ENCODE measurements at places on chromosomes 12 and 14. TPM values are rescaled to one million over a fixed set of nuclear protein-coding genes. Genes with fewer than 3 reads are reported as not detected.
A peak's percentile ranks its signal among the peaks of the same experiment; 100 is the strongest.

The AHNAK2 gene
- total RNA-seq, result 13.7 TPM

DNA sequence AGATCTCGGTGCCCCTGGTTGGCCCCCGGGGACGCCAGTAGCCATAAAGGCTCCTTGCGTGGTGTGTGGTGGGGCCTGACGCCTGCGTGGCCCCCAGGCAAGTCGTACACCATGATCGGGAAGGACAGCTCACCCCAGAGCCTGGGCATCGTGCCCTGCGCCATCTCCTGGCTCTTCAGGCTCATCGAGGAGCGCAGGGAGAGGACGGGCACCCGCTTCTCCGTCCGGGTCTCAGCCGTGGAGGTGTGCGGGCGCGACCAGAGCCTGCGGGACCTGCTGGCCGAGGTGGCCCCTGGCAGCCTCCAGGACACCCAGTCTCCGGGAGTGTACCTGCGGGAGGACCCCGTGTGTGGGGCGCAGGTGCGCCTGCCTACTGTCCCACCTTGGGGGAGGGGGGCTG is 34.5 kb downstream of the KIF26A start:
- DNase-seq, result no peak

The LRRK2 gene
- 415 TPM for total RNA-seq

DNA sequence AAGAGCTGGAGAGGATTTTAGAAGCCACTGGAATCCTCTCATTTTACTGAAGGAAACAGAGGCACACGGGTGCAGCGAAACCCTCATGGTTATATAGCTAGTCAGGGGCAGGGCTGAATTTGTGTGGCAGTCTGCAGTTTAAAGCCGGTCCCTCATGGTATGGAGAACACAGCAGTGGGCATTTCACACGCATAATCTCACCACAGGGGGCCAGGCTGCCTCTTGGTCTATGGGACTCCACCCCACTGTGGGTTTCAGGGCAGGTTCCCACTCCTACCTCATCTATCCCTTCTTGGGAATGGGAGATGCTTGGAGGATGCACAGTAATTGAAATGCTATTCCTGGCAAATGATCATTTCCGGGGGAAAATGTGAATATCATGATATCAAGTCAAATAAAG is 400.6 kb downstream of the RGS6 start:
- no peak for DNase-seq

- no peak for DNase-seq
These were observed 77.9 kb downstream of the FOXN3 start for GRCh38 chr14:89339158-89339557.

DNA sequence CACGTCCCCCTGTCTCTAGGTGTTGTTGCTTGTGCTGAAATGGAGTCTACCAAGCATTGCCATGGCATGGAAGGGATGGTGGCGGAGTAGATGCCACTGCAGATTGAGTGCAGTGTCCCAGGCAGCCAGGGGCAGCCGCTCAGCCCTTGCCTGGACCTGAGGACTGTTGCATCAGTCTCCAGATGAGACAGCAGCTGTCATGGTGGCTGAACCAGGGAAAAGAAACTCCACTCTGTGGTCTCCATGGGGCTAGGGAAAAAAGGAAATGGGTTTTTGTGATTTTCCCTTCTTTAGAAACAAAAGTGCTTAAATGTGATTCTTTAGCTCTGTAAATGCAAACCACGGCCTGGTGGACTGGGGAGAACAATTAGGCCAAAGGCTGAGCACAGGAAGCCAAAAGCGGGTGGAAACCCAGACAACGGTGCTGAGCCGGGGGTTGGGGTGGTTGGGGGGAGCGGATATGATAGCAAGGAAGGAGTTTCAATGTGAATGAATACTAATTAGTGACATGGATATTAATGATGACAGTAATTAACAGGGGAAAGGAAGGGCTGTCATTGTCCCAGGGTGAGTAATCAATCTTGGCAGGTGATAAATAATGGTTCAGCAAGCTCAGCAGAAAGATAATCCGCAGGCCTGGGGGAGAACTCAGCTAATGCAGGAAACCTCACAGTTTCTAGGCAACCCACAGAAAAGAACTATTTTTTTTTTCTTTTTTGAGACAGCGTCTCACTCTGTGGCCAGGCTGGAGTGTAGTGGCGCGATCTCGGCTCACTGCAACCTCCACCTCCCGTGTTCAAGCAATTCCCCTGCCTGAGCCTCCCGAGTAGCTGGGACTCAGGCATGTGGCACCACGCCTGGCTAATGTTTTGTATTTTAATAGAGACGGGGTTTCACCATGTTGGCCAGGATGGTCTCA is 442.6 kb downstream of the DPF3 start:
- no peak for DNase-seq

DNA sequence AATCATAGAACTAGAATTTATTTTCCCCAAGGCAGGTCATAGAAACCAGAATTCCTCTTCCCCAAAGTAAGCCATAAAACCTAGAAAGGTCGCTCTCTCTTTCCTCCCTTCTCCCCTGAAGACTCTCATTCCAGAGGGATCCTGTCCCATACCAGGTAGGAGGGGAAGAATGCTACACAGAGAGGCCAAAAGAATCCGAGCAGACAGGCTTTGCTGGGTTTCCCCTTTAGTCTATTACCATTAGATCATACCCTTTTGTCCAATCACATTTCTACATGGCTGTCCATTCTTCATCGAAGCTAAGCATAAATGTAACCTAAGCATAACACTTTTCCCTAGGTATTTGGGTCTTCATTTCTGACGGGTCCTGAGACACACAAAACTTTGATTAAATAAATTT is 204.5 kb downstream of the SPTSSA start:
- DNase-seq, result no peak

DNA sequence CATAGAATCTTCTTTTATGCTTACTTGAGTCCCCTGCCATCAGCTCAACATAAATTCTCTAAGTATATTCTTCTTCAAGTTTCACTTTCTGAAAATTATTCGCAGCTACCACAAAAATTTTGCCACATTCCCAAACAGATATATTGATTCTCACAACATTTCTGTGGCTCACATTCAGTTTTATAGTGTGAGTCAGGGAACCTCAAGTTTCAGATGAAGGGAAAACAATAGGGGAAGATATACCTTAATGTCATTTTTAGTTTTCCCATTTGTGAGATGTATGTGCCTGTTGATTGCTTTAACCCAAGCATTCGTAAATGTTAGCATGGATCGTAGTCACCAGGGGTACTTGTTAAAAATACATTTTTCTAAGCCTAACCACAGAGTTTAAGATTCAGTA is 465.8 kb downstream of the CCER1 start:
- DNase-seq, result no peak

GRCh38 chr12:94726236-94726835 is 76.0 kb upstream of the TMCC3 start:
- DNase-seq, result no peak

DNA sequence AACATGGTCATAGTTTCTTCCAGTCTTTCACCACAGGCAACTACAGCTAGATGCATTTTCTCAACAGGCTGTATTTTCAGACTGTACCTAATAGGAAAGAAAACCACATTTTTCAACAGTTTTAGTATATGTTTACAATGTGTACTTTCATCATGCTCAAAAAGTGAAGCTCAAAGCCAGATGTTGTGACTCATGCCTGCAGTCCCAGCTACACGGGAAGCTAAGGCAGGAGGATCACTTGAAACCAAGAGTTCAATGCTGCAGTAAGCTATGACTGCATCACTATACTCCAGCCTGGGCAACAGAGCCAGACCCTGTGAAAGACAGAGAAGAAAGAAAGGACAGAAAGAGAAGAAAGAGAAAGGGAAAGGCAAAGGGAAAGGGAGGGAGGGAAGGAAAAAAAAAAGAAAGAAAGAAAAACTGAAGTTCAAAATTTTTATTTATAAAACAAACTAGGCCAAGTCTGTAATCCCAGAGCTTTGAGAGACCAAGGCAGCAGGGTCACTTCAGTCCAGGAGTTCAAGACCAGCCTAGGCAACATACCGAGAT is 25.5 kb downstream of the GXYLT1 start:
- DNase-seq, result no peak

GRCh38 chr12:14332482-14332881 is 33.0 kb upstream of the ATF7IP start:
- DNase-seq, result no peak

The CHGA gene
- total RNA-seq, result not detected

- DNase-seq, result no peak
These were observed 8.9 kb downstream of the DCP1B start for GRCh38 chr12:1995205-1995896.

The KRT75 gene
- not detected for total RNA-seq

DNA sequence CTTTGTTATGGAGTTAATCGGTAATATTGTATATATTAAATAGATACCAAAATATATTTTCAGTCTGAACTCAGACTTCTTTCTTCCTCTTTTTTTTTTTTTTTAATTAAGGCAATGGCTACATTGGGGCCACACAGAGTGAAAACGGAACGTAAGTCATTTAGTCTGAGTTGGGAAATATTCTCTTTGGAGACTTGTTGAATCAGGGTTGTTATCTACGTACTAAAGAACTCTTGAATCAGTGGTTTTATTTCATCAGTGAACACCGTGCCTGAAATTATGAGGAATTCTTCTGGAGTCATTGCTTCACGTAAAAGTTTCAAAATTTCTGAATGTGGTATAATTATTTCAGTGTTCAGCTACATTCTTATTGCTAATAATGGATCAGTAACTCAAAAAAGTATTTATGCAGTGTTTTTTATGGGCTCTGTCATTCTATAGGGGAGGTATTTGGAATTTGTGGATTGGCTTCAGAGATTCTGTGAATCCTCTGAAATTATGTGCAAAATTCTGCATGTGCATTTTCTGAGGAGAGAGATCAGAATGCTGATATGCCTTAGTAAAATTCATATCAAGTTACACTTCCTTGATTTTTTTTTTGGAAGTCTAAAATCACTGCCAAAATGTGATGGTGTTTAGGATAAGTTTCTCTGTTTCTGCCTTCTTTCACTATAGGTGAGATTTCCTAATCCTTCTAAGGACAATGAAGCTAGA is 39.6 kb downstream of the BRMS1L start:
- no peak for DNase-seq

DNA sequence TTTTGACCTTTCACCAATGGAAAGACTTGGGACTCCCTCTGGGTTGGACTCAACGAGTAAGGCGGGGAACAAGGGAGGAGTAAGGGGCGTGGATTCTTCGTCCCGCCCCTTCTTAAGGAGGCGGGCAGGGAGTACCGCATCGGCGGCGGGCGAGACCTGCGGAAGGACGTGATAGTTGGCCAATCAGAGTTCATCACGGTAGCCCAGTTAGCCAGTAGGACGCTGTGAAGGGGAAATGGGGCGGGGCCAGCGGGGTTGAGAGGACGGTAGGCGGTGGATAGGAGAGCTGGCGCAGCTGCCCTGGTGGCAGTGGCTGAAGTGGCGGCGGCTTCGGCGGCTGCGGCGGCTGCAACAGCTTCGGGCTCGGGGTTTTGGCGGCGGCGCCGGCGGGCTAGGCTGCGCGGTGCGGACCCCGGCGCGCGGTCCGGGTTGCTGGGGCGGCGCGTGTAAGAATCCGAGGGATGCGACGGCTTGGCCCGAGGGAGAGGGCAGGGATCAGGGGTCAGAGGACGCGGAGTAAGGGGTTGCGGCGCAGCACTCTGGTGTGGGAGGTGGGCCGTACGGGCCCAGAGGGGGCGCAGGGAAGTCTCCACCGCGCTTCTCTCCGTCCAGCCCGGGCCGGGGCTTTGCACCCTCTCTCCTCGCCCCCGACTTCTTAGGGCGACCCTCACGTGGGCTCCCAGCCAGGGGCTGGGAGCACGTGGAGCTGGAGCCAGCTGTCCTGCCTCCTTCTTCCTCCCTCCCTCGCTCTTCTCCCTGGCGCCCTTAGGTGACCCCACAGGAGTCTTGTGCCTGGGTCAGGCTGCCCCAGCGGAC is at the start of gene TPCN1:
Gene TPCN1 (plus strand): TSS at position 284 of the 816 bp plus-strand sequence. CDS start 5,389 bp downstream, outside the sequence.
- DNase-seq, result peak; percentile 100

The LRFN5 gene
- total RNA-seq, result 1.0 TPM

DNA sequence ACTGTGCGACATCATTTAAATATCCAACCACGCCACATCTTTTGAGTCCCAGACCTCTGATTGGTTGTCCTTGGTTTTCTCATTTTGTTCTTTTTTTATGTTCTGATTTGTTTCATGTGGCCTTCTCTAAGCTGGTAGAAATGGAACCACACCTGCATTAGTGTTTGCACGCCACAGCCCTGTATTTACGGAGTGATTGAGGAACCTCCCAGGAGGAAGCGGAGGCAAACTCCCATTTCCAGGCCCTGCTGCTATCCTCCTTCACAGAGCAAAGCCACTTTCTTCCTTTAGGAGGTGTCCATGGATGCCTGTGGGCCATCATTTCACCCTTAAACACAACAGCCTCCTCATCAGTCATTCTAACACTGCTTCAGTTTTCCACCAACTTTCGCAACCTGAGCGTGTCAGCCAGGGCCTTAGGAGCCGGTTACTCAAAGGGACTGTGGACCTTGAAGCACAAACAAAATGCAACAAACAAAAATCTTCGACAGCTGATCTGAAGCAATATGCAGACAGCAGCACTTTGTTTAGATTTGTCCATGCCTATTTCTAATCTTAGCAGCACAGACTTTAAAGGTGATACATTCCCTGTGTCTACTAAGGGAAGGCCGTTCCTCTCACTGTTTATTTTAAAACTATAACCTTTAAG is 1258.1 kb upstream of the TMEM132C start:
- no peak for DNase-seq

The NAB2 gene
- total RNA-seq, result 37.3 TPM

The POC1B gene
- 15.8 TPM for total RNA-seq

DNA sequence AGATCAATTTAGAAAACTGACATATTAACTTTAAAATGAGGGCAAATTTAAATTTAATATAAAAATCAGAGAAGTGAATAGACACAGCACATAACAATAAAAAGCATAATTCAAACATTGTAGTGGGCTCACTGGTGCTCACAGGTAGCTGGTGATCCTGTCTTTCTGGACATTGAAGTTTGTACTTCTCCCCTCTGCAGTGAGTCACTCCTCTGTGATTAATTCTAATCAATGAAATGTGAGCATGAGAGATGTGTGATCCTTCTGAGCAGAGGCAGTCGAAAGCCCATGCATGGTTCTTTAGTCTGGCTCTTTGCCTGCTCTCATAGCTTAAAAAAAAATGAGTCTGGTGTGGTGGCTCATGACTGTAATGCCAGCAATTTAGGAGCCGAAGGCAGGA is 59.0 kb upstream of the RERGL start:
- no peak for DNase-seq

- no peak for DNase-seq
These were observed 107.9 kb downstream of the VRK1 start for GRCh38 chr14:96905065-96905464.

- no peak for DNase-seq
These were observed 72.3 kb downstream of the CDK17 start for GRCh38 chr12:96327889-96328288.

The RERGL gene
- 0.72 TPM for total RNA-seq

GRCh38 chr12:68904351-68904962 is 28.5 kb downstream of the CPM start:
- DNase-seq, result no peak

GRCh38 chr14:89325959-89326358 is 91.1 kb downstream of the FOXN3 start:
- DNase-seq, result no peak

- DNase-seq, result peak; percentile 73
These were observed 1.1 kb downstream of the POLR3B start for GRCh38 chr12:106358396-106359241.

DNA sequence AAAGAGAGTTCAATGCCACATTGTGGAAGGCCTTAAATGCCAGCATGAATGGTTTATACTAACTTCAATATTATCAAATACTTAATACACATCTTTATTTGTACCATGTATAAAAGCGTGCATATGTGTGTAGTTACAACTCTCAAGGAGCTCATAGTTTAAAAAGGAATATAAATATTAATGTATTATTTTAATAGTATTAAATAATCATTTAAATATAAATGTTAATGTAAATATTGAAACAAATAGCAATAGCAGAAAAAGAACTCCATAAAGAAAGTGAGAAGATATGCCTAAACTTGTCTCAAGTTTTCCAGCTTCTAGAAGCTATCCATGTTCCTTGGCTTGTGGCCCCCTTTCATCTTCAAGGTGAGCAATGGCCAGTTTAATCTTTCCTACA is 182.0 kb downstream of the FOXA1 start:
- DNase-seq, result no peak
